ENCODE measurements at places on chromosomes 1 and 21.

DNA sequence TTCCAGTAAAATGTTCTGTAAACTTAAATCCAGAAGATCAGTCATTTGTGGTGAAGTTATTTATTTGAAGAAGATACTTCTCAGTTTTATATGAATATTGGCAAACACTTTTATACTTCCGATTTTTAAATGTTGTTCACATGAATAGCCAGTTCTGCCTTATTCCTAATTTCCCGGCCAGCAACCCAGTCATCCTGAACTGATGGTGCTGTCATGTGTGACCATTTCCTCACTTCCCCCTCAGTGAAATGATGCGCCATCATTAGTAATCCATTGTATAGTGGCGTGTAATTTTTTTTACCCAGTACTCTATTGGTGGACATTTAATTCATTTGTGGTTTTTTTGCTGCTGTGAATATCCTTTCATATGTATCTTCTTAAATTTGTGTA, 16.4 kb downstream of the GPSM2 start:
- no peak for DNase-seq

DNA sequence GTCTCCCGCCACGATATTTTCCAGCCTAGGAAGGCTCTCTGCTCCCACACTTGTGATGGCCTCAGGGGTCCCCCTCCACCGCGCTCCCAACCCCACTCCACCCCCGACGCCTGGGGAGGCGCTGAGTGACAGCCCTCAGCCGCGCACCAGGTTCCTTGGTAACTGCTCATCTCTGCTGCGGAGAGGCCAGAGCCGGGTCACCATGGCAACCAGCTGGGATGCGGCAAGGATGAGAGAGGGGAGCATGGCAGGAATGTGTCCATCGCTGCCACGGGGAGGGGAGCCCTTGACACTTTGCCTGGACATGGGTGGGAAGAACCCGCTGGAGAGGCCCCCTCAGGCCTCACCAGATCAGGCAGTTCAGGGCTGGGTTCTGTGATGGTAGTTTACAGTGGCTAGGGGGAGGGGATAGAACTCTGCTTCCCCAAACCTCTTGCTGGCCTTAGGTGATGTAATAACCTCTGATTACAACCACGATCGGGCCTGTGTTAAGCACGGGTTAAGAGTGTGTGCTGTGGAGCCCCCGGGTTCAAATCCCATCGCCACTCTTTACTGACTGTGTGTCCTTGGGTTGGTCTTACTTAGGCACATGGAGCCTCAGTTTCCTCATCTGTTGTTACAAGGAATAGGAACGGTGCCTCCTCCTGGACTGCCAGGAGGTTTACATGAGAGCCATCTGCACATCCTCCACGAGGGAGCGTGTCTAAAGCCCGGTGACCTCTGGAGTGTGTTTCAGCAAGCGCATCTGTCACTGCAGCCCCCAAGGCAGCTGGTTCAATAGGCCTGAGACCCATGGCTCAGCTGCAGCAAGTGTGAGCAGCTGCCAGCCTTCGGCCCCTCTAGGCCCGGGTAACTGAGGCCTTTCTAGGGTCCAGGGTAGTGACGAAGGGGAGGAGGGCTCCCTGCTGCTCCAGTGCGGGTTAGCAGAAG, 6.3 kb downstream of the KIF17 start:
- no peak for DNase-seq

DNA sequence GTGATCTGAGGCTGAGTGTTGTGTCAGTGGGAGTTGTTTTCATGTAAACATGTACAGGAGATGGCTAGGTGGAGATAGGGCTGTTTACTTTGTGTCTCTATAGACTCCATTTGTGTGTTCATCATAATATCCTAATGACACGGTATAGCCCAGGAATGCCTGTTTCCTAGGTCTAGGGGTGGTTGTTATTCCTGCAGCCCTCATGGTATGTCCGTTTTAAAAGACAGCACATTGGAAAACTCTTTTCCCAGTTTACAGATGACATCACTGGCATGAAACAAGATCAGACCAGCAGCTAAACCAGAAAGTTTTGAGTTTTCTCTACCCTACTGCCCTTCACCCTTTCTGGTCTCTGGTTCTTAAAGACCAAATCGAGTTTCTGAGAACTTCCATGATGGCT, 227.3 kb upstream of the TMEM51 start:
- DNase-seq = no peak

- DNase-seq = no peak
Measured at GRCh38 chr21:37026499-37026898, 20.0 kb downstream of the RIPPLY3 start.

- DNase-seq = no peak
Measured at GRCh38 chr1:45246760-45247159, 40.4 kb upstream of the ZSWIM5 start.

DNA sequence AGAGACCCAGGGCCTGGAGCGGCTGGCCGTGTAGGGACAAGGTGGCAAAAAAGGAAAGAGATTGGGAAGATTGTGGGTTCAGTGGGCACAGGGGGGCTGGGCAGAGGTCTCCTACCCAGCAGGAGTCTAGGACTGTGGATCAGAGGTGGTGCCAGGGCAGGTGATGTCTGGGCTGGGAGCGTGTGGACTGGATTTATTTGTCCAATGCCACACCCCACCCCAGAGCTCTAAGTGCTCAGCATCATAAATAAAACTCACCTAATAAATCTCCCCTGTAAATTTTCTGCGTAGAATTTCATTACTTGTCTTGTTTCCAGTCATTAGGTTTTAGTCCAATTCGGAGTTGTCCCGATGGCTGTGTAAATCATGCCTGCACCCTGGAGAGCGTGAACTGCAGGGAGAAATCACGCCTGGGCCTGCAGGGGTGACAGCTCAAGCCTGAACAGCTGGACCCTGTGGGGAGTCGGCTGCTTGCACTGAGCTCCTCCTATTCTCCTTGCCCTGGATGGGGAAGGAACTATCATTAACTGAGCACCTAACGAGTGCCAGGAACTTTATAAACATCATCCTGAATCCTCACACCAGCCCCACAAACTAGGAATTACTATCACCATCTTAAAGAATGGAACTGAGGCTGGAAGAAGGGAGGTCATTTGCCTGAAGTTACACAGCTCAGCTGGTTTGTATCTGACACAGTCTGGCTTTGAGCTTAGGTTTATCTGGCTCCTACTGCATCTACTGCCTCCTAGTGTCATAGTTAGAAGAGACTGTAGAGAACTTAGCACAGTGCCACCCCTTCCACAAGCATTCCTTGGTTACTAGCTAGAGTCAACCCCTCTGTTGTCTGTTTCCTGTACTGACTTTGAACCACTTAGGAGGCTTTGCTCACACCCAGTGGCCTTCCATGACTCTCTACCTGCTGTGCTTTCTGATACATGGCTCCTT, 25.0 kb upstream of the POU3F1 start:
- DNase-seq = no peak

- no peak for DNase-seq
Measured at GRCh38 chr1:212162635-212163034, 122.6 kb upstream of the PPP2R5A start.

GRCh38 chr1:202176949-202177927, 16.4 kb upstream of the LGR6 start:
- no peak for DNase-seq

Measured in stimulated activated CD4-positive, alpha-beta T cell treated with anti-CD3 and anti-CD28 coated beads, TNF-alpha, amount 100 ng/mL, for 1 hour (primary cell).